ENCODE measurements at places on chromosomes 11 and 22.

- no peak for DNase-seq
Measured at GRCh38 chr11:77172666-77172982, 44.6 kb downstream of the MYO7A start.

GRCh38 chr11:130175898-130176297, 16.3 kb downstream of the ST14 start:
- DNase-seq, result no peak

GRCh38 chr11:129234978-129235377, 42.9 kb upstream of the ARHGAP32 start:
- no peak for DNase-seq

- DNase-seq, result peak; percentile 70
Measured at GRCh38 chr11:44094260-44094868, 1.1 kb upstream of the EXT2 start.

DNA sequence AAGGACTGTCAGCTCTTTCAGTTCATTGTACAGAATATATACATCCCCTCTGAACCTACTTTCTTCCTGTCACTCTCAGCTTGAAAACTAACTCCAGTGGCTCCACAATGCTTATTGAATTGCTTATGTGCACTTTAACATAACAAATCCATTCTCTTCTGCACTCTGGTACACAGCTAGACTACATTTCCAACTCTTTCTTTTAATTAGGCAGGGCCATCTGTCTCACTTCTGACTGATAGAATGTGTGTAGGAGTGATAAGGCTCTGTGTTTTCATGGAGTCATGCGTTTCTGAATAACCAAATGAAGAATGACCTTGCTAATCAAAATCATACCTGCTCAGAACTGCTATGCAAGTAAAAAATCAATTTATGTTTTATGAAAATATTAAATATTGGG, 278.5 kb upstream of the CCDC179 start:
- DNase-seq, result no peak

GRCh38 chr11:46491661-46492330, 100.2 kb upstream of the CHRM4 start:
- DNase-seq, result no peak

- no peak for DNase-seq
Measured at GRCh38 chr22:39144101-39144767, 8.2 kb downstream of the CBX7 start.

DNA sequence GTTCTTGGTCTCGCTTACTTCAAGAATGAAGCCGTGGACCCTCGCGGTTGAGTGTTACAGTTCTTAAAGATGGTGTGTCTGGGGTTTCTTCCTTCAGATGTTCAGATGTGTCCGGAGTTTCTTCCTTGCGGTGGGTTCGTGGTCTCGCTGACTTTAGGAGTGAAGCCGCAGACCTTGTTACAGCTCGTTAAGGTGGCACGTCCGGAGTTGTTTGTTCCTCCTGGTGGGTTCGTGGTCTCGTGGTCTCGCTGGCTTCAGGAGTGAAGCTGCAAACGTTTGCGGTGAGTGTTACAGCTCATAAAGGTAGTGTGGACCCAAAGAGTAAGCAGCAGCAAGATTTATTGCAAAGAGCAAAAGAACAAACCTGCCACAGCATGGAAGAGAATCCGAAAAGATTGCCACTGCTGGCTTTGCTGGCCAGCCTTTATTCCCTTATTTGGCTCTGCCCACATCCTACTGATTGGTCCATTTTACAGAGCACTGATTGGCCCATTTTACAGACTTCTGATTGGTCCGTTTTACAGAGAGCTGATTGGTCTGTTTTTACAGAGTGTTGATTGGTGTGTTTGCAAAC, 27.1 kb upstream of the NXPE2 start:
- no peak for DNase-seq

GRCh38 chr11:18270102-18270501, 4.0 kb downstream of the SAA1 start:
- DNase-seq, result no peak

DNA sequence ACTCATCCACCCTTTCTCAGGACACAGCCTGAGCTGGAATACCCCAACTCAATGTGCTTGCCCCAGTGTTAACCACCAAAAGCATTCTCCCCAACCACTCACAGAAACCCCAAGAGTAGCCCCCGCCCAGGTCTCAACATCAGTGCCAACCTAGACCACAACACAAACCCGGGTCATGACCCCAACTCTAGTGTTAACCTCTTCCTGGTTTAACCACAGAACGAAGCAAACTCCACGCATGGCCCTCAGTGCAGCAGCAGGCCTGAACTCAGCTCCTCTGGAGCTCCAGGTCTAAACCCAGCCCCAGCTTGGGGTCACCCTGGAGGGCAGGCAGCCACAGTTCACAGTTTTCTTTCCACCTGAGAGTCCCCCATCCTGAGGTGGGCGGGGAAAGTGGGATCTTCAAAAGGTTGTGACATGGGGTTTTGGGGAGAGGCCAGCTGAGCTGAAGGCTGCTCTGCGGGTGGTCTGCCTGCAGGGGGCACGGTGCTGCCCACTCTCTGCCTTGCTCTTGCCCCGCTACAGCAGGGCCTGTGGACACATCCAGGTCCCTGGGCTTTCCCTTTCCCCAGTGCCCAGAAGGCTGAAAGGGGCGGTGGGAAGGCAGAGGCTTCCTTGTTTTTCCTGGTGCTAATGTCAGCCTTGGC, 37.9 kb downstream of the NECTIN1 start:
- no peak for DNase-seq

DNA sequence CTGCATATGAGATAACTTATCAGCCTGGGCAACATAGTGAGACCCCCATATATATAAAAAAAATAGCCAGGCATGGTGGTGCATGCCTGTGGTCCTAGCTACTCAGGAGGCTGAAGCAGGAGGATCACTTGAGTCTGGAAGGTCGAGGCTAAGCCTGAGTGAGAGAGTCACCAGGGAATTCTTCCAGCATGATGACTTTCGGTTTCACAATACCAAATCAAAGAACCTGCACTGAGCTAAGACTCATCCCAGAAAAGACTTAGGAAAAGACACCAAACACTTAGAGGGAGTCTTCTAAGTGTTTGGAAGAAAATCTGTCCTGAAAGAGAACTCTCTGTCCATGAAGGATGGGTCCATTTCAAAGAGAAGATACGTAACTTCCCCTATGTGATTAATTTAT, 12.7 kb downstream of the STK33 start:
- DNase-seq, result no peak

DNA sequence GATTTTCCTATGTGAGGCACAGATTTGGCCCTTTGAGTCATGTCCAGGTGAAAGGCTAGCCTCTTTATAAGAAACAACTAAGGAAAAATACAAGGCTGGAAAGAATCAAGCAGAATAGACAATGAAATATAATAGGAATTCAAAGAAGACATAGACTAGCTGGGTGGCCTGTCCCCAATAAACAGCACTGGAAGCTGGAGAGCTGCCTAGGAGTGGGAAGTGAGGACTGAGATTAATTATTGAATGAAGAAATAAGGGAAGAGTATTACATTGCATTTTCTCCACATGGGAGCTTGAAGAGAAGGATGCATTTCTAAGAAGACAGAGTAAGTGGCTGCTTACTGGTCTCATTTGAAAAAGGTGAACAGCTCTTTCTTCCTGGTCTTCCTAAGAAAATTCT, 100.0 kb downstream of the CCDC34 start:
- no peak for DNase-seq

DNA sequence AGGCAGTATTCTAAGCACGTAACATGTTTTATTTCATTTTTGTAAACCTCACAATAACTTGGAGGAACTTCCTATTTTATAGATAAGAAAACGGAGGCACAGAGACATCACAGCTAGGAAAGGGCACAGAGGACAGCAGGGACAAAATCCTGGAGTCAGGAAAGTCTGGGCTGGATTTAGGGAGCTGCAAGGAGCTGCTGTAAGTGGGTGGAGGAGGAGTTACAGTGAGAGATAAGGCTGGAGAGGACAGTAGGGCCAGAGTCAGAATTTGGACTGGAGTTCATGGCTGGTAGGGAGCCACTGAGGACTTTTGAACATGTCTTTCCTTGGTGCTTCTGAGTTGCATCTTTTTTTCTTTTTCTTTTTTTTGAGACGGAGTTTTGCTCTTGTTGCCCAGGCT, 32.2 kb upstream of the PTPRJ start:
- no peak for DNase-seq

GRCh38 chr11:37402663-37403062, 804.6 kb upstream of the RAG2 start:
- no peak for DNase-seq

GRCh38 chr11:31106968-31107576, 262.5 kb downstream of the DCDC1 start:
- peak; percentile 92 for DNase-seq
